ENCODE measurements at places on chromosomes 5 and 9.

- no peak for DNase-seq
Measured at GRCh38 chr9:15139469-15139868, 167.5 kb downstream of the TTC39B start.

GRCh38 chr9:2469681-2470221 is 151.8 kb upstream of the VLDLR start:
- DNase-seq: peak; percentile 67

DNA sequence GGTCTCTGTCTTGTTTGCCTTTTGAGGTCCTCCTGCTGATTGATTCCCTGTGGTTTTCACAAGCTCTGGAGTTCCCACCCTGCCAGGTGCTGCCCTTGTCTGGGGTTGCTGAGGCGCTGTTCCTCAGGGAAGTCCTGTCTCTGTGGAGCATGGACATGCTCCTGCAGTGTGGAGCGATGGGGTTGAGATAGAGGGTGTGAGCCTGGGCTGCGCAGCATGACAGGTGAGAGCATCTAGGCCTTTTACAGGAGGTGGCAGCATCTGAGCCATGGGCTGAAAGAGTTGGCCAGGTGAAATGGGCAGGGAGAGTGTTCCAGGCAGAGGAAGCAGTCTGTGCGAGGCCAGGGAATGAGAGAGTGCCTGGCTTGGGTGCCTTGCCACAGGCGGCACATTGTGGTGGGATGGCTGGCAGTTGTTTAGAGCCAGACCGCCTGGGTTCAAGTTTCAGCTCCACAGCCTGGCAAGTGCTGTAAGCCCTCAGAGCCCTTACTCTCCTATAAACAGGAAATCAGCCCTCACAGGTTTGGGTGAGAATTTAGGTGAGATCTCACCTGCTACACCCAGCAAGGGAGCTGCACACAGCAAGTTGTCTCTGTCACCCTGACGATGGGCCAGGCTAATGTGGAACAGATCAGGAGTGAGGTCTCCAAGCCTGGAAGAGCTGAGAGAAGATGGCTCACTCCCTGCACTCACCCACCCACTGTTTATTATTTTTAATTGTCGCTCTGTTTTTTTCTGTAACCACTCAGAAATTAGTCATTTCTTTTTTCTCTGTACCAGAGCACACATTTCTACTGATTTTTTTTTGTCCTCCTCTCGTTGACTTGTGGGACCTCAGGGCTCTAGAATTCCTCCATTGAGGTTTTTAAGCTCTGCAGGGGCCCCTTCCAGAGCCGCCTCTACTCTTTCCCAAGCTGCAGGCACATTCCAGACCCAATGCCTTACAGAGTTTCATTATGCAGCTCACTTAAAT is 19.6 kb downstream of the TCOF1 start:
- no peak for DNase-seq

DNA sequence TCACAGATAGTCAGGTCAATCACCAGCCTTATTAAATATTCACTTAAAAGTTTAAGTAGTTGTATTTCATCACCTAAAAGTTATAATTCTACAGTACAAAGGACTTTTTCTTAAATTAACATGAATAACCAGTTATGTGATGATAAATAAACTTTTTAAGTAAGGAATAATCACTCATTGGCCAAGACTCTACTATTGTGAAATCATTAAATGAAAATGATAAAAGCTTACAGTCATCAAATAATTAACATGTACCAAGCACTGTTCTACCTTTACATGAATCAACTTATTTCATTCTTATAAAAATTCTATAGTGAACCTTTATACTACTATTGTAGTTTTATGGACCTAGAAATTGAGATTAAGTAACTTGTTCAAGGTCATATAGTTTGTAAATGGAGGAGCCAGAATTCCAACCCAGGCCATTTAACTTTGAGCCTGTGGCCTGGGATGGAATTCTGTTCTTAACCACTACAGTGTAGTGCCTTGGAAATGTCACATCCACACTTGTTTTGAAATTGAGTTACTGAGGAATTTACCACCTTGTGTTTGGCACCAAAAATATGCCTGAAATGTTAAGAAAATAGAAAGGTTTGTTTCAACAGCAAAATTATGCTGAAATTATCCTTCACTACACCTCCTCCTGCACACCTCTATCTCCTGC is 32.8 kb upstream of the MSANTD3 start:
- no peak for DNase-seq

GRCh38 chr9:118336943-118337330 is 632.7 kb downstream of the TLR4 start:
- no peak for DNase-seq

GRCh38 chr9:72349911-72350310 is 15.1 kb downstream of the ZFAND5 start:
- DNase-seq: no peak

DNA sequence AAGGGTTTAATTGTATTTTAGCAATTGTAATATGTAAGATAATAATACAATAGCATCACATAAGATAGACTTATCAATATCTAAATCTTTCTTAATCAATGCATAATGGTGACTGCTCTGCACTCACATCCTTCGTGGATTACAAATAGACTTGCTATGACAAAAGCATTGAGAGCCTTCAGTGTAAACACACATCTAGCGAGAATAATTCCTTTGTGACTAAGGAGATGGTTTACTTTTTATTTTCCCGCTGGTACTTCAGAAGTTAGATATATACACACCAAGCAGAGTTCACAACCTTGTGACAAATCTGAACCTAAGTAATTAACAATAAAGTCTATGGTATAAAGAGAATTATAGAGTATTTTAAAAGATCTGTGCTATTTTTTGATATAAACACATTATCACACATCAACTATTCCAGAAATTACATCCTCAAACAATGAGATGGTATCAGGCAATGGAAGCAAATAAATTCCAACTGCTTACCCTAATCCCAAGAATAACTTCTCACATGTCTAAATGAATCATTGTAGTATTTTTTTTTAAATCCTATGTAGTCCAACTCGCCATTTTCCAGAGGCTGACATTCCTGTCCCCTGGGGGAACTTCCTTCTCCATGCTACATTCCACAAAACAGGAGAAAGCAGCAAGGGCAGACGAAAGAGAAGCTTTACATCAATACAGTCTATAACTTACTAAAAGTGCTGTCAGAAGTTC is 51.2 kb downstream of the MAPKAP1 start:
- DNase-seq: no peak

- no peak for DNase-seq
Measured at GRCh38 chr9:78783743-78784142, 486.8 kb downstream of the PSAT1 start.

DNA sequence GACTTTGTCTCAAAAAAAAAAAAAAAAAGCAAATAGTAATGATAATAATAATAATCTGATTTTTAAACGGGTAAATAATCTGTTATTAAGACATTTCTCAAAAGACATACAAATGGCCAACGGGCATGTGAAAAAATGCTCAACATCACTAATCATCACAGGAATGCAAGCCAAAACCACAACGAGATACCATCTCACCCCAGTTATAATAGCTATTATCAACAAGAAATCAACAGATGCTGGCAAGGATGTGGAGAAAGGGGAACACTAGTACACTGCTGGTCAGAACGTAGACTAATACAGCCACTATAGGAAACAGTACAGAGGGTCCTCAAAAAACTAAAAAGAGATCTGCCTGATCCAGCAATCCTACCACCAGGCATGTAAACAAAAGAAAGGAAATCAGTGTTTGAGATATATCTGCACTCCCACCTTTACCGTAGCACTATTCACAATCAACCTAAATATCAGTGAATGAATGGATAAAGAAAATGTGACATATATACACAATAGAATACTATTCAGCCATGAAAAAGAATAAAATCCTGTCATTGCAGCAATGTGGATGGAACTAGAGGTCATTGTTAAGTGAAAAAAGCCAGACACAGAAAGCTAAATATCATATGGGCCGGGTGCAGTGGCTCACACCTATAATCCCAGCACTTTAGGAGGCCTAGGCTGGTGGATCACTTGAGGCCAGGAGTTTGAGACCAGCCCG is 24.9 kb downstream of the VAV2 start:
- DNase-seq: no peak

GRCh38 chr5:40198736-40199135 is 481.0 kb upstream of the PTGER4 start:
- DNase-seq: no peak

- no peak for DNase-seq
Measured at GRCh38 chr5:151230048-151230680, 6.3 kb upstream of the CCDC69 start.

All from stomach (tissue), 19 donors.